Activated CD8-positive, alpha-beta memory T cell treated with anti-CD3 and anti-CD28 coated beads for 4 hours (primary cell): ENCODE measurements at places on chromosomes 4 and X.

DNA sequence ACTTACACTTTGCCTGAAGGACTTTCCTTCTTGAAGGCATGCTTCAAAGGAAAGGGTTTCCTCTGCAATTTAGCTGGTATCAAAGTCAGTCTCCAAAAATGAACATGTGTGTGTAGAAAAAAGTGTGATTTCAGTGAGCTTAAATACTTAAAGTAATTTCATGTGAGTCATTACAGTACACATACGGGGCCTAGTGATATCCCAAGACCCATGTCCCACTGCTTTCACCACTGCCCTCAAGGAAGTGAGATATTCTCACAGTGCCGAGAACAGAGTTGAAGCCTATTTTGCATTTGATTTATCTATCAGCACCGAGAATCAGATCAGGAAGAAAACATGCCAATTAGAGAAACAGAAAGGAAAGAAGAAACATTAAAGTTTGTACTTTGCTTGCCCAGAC is 61.0 kb downstream of the CHST7 start:
- no peak for DNase-seq

DNA sequence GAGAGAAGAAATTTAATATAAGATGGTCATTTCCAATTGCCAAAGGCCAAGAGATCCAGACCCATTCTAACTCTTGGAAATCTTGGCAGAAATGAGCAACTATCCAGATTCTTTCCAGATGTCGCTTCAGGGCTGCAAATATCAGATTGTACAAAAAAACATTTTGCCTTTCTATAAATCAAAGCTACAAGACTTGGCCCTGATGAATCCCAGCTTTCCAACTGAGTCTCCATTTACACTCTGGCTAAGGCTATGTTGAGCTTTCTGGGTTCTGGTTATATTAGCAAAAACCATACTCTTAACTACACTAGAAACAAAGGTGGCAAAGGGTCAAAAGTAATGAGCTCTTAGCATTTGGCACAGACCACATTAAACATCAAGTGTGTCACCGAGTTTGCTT is 345.8 kb downstream of the OPHN1 start:
- DNase-seq: no peak

GRCh38 chr4:72410158-72410557 is 158.9 kb downstream of the ADAMTS3 start:
- no peak for DNase-seq

GRCh38 chr4:17280261-17281018 is 231.4 kb downstream of the QDPR start:
- DNase-seq: no peak

DNA sequence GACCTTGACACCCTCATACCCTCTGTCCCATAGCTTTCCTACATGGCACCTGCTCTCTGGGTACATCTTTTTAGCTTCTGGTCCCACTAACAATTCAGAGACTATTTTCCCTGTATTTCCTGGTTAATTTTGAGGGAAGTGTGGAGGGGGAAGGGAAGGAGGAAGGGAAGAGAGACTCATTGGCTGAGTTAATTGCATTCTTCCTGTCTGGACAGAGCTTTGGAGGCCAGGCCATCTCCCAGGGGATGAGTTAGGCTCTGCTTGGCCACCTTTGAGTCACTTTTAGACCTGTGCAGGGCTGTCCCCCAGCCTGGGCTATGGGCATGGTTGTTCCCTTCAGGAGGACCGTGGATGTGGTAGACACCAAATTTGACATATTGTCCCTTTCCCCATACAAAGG is 167.9 kb upstream of the PGRMC2 start:
- no peak for DNase-seq

GRCh38 chr4:89992744-89993143 is 98.1 kb downstream of the MMRN1 start:
- no peak for DNase-seq

GRCh38 chrX:46587158-46587557 is 13.6 kb downstream of the CHST7 start:
- DNase-seq: no peak

GRCh38 chr4:26955241-26955640 is 94.6 kb downstream of the STIM2 start:
- no peak for DNase-seq

DNA sequence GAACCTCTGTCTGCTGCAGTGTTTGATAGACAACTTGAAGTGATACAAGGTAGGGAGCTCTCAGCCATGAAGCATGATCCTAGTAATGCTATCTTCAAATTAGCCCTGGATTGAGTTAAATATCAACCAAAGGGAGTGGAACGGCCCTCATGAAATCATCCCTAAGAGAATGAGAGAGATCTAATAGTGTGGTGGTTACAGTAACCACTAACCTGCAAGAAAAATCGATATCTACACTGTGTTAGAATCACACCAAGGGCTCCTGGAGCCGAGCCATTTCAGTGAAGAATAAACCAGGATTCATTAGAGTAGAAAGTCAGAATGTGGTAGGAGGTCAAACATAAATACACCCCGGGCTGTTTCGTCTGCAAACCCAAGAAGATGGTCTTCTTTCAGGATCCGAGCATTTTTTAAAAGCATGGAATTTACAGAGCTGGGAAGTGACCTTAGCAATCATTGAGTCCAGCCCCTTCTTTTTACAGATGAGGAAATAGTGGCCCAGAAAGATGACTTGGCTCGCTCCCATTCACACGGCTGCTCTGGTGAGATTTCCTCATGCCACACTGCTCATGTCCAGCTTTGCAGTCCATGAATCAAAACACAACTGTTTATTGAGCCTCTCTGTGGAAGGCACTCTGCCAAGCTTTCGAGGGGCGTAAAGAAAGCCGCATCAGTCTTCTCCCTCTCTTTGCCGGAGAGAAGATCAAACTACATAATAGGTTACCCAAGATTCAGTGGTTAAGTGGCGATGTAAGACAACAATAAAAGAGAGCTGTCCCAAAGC is 5.5 kb upstream of the DCTD start:
- no peak for DNase-seq

- DNase-seq: no peak
Observed at GRCh38 chr4:155819066-155819465, 47.0 kb downstream of the ASIC5 start.

- no peak for DNase-seq
Observed at GRCh38 chrX:7285765-7286164, 137.8 kb upstream of the PUDP start.

GRCh38 chrX:115339441-115340025 is 50.0 kb downstream of the LUZP4 start:
- no peak for DNase-seq

- no peak for DNase-seq
Observed at GRCh38 chr4:79141530-79141929, 184.3 kb downstream of the NAA11 start.

GRCh38 chrX:13923845-13924244 is 105.8 kb downstream of the GEMIN8 start:
- no peak for DNase-seq

GRCh38 chr4:57044279-57044678 is 65.6 kb downstream of the POLR2B start:
- no peak for DNase-seq

- DNase-seq: no peak
Observed at GRCh38 chr4:22477136-22477812, 38.6 kb downstream of the ADGRA3 start.

- no peak for DNase-seq
Observed at GRCh38 chrX:153750127-153750774, 13.8 kb upstream of the PLXNB3 start.

DNA sequence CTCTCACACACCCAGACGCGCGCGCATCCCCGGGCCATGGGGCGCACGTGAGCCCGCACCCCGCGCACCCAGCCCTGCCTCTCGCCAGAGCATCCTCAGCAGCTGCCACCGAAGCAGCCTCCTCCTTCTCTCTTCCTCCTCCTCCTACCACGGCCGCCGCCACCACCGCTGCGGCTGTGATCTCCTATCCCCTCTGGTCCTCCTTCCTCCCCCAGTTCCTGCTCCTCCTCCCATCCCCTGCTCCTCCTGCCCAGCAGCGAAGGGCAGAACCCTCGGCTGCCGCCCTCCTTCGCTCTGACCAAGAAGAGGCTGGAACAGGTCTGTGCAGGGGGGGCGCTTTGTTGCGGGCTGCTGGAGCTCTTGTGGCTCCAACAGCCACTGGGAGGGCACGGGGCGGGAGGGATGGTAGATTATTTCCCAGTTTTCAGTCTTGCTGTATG is 148.7 kb upstream of the CHRDL1 start:
- no peak for DNase-seq

DNA sequence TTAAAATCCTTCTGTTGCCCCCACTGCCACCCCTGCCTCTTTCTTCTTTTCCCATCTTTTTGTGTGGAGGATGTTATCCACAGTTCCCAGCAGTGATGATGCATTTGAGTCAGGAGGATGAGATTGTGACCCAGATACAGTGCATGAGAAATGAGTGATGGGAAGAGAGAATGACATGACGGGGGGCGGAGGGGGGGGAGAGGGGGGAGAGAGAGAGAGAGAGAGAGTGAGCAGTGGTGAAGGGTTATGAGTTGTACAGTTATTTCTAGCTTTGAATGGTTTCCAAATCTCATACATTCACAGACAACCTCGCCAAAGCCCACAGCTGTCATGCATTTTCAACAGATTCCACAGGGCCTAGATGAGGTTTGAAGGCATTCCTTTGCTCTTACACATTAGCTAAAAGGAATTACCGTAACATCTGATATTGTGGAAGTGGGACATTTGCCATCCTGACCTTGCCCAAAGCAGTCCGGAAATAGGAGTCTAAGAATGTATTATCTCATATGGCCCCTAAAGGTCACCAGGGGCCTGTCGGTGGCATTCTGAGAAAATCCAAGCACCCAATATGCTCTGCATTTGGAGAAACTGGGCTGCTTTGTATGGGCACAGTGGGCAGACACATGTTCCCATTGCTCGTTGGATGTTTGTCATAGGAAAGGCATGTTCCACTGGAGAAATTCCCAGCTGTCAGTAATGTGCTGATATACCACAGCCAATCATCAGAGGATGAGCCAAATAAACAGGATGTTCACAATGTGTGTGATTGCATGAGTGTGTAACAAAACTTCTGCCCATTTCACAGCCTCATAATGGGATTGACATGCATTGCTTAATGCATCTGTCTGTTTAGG is 435.8 kb downstream of the SPRY1 start:
- DNase-seq: no peak

DNA sequence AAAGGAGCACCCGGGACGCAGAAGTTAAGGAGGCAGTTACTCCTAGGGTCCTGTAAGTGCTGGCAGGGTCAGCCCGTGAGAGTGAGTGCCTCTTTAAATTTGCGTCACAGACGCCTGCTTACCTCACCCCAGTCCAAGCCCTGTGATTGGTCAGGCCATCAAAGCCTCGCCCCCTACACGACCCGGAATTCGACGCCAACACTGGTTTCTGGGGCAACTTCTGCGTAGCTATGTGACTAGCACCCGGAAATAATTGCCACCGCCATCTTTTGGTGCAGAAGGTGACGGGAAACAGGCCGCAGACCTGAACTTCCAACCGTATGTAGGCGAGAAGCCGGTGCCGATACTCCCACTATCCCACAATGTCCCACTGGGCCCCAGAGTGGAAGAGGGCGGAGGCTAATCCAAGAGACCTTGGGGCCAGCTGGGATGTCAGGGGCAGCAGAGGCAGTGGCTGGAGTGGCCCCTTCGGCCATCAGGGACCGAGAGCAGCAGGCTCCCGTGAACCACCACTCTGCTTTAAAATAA is at the start of gene DDX53:
DDX53 (plus strand) TSS at position 265 of the 528 bp plus-strand sequence; CDS start at position 363, 98 bp downstream.
- no peak for DNase-seq

GRCh38 chrX:27626066-27626465 is 35.9 kb downstream of the DCAF8L2 start:
- no peak for DNase-seq

- DNase-seq: no peak
Observed at GRCh38 chr4:87251106-87251505, 30.7 kb upstream of the KLHL8 start.

DNA sequence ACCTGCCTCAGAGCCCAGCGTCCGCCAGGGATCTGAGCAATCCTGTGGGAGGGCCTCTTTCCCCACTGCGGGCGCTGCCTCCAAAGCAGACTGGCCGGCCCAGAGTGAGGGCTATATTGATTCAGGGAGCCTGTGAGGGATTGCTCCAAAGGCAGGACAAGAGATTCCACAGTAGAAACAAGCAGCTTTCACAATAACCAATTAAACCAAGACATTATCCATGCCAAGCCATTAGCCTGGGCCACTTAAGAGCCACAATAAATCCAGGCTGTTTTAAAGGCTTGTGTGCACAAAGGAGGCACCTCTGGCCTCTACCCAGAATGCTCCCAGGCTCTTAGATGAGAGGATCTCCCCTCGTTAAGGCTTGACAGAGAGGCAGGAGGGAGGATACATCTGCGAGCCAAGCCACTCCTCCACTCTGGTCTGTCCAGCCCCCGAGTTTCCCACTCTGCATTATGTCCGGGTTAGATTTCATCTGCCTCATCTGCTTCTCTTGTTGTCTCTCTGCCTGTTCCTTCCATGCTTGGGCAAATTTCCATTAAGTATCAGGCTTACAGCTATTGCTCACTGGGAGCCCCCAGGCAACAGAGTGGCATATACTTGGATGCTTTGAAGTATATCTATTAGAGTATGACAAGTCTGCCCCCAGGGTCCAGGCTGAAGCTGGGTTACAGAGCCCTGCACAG is 357.9 kb downstream of the UNC5C start:
- DNase-seq: no peak

DNA sequence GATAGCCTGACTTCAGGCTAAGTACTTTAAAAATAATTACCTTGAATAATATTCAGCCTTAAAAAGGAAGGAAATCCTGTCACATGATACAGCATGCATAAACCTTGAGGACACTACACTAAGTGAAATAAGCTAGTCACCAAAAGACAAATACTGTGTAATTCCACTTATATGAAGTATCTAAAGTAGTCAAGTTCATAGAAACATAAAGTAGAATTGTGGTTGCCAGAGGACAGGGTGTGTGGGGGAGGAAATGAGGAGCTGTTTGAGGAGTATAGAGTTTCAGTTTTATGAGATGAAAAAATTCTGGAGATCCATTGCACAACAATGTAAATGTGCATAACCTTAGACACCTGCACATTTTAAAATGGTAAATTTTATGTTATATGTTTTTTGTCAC is 5.6 kb upstream of the STPG2 start:
- DNase-seq: no peak

DNA sequence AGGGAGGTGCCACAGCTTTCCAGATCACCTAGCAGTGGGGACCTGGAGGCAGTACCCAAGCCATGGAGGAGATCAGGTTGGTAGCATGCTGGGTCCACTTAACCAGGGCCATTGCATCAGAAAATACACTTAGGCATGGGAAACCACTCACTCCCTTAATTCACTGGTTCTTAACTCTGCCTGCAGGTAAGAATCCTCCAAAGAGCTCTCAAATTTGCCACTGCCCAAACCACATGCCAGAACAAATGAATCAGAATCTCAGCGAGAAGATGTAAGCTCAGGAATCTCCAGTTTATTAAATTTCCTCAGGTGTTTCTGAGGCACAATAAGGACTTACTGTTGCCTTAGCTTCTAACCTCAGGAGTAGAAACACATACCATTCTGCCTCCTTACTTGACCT is 327.7 kb upstream of the RASGEF1B start:
- DNase-seq: no peak

- DNase-seq: no peak
Observed at GRCh38 chr4:73704314-73705055, 35.9 kb upstream of the CXCL8 start.

DNA sequence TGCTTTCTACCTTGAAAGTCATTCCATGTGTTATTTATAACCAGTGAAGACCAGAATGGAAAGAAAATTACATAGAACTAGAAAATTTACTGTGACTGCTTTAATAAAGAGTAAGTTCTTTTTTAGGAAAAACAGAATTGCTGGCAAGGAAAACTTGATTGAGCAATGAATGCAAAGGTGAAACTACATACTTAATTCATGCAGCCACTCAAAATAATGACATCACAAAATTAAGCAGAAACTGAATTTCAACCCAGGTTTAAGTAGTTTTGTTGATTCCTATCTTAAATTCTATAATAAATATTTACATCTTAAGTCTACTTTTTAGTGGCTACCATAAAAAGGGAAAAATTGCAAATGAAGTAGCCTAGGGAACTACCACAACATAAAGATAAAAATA is 14.0 kb downstream of the CHM start:
- DNase-seq: no peak
